ENCODE measurements at places on chromosomes 7 and 10.

DNA sequence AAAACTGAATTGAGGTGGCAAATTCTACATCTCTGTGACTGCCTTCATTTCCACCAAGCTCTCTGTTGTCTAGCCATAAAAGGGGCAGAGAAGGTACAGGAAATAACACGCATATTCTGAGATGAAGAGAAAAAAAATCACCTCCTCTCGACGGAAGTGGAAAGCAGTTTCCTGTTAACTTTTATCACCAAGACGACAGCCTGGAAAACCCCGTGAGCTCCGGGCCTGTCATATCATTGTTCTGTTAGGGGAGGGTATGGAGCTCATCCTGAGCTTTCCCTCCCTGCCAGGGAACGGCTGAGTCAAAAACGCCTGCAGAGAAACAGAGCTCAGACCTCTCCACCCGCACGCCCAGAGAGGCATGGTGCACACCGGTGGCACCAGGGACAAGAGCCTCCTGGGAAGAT, 200.3 kb downstream of the PRPF18 start:
- DNase-seq: no peak

- peak; percentile 48 for DNase-seq
These were observed 7.6 kb upstream of the FAM180A start for GRCh38 chr7:135756191-135756590.

GRCh38 chr7:98807068-98808048, 62.5 kb downstream of the TMEM130 start:
- no peak for DNase-seq

GRCh38 chr10:58691528-58691927, 178.9 kb downstream of the BICC1 start:
- no peak for DNase-seq

- DNase-seq: peak; percentile 31
These were observed 16.3 kb upstream of the HNRNPH3 start for GRCh38 chr10:68315582-68315981.

- no peak for DNase-seq
These were observed 14.6 kb downstream of the ZNF3 start for GRCh38 chr7:100066953-100067352.

DNA sequence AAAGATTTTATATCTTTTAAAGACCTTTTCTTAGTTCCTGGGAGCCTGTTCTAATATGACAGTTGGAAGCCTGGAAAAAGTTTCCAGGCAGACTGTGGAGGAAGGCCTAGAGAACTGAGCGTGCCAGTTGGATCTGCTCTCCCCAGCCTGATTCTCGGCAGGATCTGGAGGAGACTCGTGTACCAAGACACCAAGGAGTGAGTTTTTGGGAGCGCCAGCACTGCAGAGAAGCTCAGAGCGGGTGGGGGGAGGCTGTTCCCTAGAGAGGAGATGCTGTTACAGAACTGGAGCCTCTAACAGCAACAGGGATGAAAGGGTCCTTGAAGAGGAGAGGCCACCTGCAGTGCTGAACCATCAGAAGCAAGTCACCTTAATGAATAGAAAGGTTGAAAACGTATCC, 52.9 kb downstream of the LYZL2 start:
- no peak for DNase-seq

GRCh38 chr7:73834626-73835191, 3.9 kb downstream of the CLDN4 start:
- no peak for DNase-seq

- no peak for DNase-seq
These were observed 20.3 kb upstream of the PPIA start for GRCh38 chr7:44776211-44776610.

DNA sequence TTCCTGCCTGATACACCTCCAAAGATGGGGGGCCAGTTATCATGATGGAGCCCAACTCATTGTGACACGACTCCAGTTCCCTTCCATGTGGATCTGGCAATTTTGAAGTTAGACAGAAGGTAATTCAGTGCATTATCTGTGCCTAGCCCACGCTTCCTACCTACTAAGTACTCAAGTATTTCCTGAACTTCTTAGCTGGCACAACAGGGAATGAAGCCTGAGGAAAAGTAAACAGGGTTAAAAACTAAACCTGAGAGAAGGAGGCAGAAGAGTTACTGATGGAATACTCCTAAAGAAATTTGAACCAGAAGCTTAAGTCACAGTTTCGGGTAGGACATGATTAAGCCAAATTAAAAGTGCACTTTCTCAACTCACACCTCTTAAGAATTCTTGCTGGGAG, 1.1 kb upstream of the SEC31B start:
- no peak for DNase-seq

- DNase-seq: no peak
These were observed 56.2 kb upstream of the CACUL1 start for GRCh38 chr10:118810796-118811505.

DNA sequence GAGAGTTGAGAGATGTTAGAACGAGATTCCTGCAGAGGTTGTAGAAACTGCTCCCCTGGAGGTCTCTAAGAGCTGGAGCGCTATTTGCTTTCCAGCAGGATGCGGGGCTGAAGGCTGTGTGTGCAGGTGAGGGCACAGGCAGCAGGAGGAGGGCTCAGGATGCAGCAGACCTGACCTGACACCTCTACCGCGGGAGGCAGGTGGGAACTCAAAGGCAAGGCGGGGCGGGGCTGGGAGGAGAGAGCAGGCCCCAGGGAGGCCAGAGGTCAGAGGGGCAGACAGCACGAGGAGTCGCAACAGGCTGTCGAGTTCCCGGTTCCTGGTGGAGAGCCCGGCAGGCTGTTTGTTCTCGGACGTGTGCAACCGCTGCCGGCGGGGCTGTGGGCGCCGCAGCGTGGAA, 7.9 kb upstream of the CRTAC1 start:
- DNase-seq: no peak

- no peak for DNase-seq
These were observed 121.4 kb downstream of the PAXIP1 start for GRCh38 chr7:154881526-154881925.

DNA sequence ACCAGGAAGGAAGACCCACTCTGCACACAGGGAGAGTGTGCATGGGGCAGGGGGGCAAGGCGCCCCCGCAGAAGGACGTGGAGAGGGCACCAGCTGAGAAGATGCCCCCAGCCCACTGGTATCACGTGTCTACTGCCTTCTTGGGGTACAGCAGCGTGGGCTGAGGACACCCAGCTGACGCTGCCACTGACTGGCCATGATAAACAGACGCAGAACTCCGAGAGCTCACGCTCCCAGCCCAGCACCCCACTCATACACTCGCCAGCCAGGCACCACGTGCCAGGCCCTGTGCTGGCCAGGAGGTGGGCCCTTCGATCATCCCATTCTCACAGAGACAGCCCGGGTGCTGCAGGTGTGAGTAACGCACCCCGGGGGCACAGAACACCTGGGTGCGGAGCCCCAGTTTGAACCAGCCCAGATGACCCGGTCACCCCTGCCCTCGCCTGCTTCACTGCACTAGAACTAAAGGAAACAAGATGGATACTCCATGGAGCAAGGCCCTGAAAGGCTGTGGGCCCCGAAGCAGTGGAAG, 199.8 kb downstream of the MAD1L1 start:
- no peak for DNase-seq

- DNase-seq: peak; percentile 43
These were observed 516 bp downstream of the ZNHIT1 start for GRCh38 chr7:101218236-101219125.

DNA sequence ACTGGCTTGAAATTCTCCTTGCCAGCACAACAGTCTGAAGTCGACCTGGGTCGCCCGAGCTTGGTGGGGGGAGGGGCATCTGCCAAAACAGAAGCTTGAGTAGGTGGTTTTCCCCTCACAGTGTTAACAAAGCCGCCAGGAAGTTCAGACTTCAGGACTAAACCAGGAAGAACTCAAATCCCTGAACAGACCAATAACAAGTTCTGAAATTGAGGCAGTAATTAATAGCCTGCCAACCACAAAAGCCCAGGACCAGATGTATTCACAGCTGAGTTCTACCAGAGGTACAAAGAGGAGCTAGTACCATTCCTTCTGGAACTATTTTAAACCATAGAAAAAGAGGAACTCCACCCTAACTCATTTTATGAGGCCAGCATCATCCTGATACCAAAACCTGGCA, 45.3 kb downstream of the LRRC72 start:
- peak; percentile 14 for DNase-seq

GRCh38 chr10:78700413-78700812, 368.4 kb upstream of the ZMIZ1 start:
- DNase-seq: no peak

GRCh38 chr7:133358708-133359107, 105.8 kb downstream of the EXOC4 start:
- DNase-seq: no peak

GRCh38 chr10:1206601-1207000, 150.4 kb downstream of the WDR37 start:
- no peak for DNase-seq

DNA sequence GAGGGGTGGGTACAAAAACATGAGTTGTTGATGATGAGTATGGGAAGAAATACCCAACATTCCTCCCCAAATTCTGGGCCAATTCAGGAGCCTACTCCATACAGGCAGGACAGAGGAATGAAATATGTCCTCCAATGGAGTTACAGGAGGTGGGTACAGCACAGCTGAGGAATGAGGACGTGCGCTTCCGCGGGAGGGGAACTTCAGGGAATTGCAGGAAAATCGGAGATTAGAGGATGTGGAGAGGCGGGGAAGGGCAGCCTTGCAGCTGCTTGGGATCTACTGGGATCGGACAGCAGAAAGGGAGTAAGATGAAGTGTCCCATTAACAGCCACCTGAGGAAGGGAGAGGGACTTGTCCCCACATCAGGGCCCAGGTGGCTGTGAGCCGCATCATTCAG, 50.2 kb downstream of the PDIA4 start:
- no peak for DNase-seq

DNA sequence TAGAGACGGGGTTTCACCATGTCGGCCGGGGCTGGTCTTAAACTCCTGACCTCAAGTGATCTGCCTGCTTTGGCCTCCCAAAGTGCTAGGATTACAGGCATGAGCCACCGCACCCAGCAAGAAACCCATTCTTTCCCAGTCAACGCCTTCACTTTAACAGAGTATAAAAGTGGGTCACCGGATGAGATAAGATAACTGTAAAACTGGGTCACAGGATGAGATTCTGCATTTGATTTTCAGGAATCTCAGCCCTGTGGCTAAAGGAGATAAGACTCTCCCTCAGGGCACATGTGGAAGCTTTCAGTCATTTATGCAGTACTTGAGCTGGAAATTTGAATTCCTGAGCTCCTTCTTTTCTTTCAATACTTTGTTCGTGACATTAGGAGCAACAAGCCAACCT, 70.8 kb downstream of the LRRC17 start:
- DNase-seq: no peak

GRCh38 chr10:113222207-113222606, 272.2 kb downstream of the TCF7L2 start:
- DNase-seq: no peak

GRCh38 chr10:26721561-26721960, 24.1 kb downstream of the PDSS1 start:
- no peak for DNase-seq

DNA sequence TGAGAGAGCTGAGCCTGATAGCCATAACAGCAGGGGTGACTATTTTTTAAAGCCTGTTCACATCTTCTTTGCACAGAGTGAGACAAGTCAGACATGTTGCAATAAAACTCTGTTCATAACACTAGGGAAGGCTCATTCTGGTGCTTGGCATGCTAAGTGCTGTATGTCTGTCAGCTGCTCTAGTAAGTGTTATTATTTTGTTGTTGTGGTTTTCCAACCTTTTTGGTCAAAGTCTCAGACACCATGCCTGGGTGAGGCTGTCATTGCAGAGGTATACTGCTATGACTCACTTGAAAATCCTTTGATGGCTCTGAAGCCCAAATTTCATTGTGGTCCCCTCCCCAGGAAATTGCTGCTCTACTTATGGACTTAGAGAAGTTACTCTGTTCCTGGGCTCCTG, 129.7 kb downstream of the ADRA2A start:
- DNase-seq: no peak

- no peak for DNase-seq
These were observed 85.0 kb upstream of the KIF5B start for GRCh38 chr10:32141018-32141807.

GRCh38 chr10:122145113-122145512, 126.0 kb upstream of the BTBD16 start:
- DNase-seq: no peak

GRCh38 chr7:2959828-2960599, 83.7 kb downstream of the CARD11 start:
- DNase-seq: no peak

DNA sequence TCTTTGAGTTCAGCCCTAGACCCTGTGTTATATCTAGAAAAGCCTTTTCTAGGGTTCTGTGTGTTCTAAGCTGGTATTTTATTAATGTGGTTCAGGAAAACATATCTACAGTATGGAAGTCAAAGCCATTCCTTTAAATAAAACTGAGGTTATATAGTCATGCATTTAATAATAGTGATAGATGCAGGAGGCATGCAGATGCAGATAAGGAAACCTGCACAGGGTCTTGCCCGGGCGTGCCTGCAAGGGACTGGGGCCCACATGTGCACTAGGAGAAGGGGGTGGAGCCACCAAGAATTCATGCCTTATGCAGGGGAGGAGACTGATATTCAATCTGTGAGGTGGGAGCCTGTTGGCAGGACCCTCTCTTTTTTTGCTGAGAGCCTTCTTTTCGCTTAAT, 171.5 kb downstream of the PRPF18 start:
- no peak for DNase-seq

- DNase-seq: no peak
These were observed 110.4 kb downstream of the AASS start for GRCh38 chr7:122033641-122034040.

DNA sequence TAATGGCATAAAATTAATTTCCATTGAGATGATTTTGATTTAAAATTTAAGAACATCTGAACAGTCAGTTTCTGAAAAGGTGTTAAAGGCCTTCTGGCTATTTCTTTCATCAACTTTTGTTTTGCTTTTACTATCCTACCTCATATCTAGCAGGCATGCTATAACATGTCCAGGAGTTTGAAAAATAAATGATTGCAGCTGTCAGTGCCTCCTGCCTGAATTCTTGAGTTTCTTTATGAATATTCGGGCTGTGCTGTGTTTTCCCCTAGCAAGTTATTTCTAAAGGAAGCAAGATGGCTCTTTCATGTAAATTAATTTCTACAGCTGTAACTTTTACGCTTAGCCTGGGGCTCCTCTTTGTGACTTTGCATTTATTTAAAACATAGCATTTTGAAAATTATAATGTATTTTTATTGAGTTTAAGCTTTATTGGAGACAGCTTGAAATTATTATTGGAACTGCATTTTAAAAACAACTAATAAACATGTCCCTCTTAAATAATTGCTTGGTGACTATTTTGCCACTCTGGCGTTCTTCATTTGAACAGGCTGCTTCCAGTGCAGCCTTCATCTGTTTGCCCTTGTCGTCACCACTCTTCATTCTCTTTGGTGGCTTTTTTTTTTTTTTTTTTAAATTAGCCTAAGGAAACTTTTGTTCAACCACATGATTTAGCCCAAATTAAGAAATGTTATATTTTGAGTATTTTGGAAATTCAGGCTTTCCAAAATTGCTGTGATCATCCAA, 1083.4 kb upstream of the LRRN3 start:
- no peak for DNase-seq

DNA sequence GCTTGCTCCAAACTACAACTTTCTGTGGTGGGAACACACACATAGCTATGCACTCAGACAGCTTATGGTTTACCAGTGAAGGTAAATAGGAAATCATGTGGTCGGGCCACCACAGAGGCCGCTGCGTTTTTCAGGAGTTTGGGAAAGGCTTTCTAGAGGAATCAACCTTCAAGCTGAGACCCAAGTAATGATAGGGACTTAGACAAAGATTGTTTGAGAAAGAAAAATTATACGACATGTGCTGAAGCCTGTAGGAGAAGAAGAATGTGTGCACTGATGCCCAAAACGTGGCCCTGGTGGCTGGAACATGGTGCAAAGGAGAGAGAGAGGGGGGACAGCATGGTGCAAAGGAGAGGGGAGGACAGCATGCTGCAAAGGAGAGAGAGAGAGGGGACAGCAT, 61.2 kb upstream of the VIPR2 start:
- no peak for DNase-seq

- DNase-seq: no peak
These were observed 78.9 kb upstream of the SMIM30 start for GRCh38 chr7:113197274-113197673.

All from Karpas-422 (cell line).